ENCODE measurements at places on chromosomes 6 and 20.

GRCh38 chr20:18901980-18902737 is 88.6 kb downstream of the SCP2D1 start:
- DNase-seq = no peak

- no peak for DNase-seq
Observed at GRCh38 chr6:56724455-56724854, 81.8 kb upstream of the DST start.

GRCh38 chr6:158868890-158869825 is 50.0 kb upstream of the EZR start:
- no peak for DNase-seq

- no peak for DNase-seq
Observed at GRCh38 chr6:1858859-1859258, 249.1 kb downstream of the FOXC1 start.

- no peak for DNase-seq
Observed at GRCh38 chr6:38724343-38724742, 9.2 kb downstream of the DNAH8 start.

DNA sequence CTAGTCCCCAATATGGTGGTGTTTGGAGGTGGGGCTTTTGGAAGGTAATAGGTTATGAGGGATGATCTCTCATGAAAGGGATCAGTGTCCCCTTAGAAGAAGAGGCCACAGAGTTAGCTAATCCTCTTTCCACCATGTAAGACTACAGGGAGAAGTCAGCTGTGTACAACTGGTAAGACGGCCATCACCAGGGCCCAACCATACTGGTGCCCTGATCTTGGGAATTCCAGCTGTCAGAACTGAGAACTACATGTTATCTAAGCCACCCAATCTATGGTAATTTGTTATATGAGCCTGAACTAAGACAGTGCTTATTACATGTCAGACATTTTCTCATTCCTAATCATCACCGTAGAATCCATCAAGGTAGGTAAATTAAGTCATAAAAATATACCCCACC is 77.7 kb upstream of the ZNF217 start:
- no peak for DNase-seq

DNA sequence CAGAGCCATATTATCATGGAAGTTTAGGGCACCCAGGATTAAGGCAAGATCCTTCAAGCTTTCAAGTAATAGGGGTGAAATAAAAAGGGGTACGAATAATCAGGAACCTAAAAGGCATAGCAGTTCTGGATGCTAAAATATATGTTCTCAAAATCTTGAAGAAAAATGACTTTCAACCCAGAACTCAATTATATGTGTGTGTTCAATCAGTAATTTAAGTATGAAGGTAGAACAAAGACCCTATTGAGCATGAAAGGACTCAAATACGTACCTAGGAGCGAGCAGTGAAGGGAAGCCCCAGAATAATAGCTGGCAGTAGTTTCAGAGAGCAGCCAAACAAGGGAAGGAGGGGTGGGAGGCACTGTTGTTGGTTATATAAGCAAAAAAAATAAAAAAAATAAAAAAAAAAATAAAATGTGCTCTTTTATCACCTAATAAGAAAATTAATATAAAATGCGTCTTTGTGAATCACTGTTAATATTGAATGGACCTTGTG is 45.4 kb downstream of the MYO6 start:
- DNase-seq = no peak

GRCh38 chr6:134623401-134623800 is 305.5 kb upstream of the SGK1 start:
- no peak for DNase-seq

- no peak for DNase-seq
Observed at GRCh38 chr6:43428874-43429273, 1.5 kb downstream of the ABCC10 start.

GRCh38 chr20:751761-752160 is 16.5 kb downstream of the SLC52A3 start:
- DNase-seq = no peak

GRCh38 chr6:85425997-85426396 is 23.9 kb upstream of the NT5E start:
- DNase-seq = no peak

- DNase-seq = no peak
Observed at GRCh38 chr6:12594530-12594893, 122.1 kb upstream of the PHACTR1 start.

GRCh38 chr6:128079021-128079420 is 178.2 kb upstream of the THEMIS start:
- no peak for DNase-seq

- DNase-seq = no peak
Observed at GRCh38 chr6:90803956-90804355, 217.1 kb upstream of the MAP3K7 start.

DNA sequence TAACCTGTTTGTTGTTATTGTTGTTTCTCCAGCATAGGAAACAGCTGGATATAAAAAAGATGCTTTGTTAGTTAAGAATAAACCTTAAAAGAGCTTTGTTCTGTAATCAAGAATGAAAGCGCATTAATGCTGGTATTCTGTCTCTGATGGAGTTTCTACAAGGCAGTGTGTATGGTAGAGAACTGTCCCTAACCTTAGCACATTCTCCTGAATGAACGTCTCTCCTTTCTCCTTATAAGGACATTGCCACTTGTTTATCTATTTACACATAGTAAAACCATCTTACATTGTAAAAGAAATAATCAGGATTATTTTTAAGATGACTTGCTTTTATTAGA is 33.8 kb upstream of the LCA5 start:
- DNase-seq = no peak
